Sigmoid colon (tissue), 7 donors: ENCODE measurements at places on chromosomes 12 and 14. TPM values are rescaled to one million over a fixed set of nuclear protein-coding genes. Genes with fewer than 3 reads are reported as not detected.

GRCh38 chr12:30965613-30965985 is 39.1 kb downstream of the TSPAN11 start:
- no peak for DNase-seq

The SERPINA6 gene
- total RNA-seq = not detected

The POMT2 gene
- total RNA-seq = 15.6 TPM

The OVCH1 gene
- 0.16 TPM for total RNA-seq

- DNase-seq = no peak
Observed at GRCh38 chr14:55070981-55071411, 19.5 kb downstream of the MAPK1IP1L start.

The RNASE7 gene
- total RNA-seq = not detected

GRCh38 chr14:35687335-35687939 is 121.7 kb downstream of the RALGAPA1 start:
- no peak for DNase-seq

The PKP2 gene
- 1.4 TPM for total RNA-seq

The CS gene
- 95.2 TPM for total RNA-seq

DNA sequence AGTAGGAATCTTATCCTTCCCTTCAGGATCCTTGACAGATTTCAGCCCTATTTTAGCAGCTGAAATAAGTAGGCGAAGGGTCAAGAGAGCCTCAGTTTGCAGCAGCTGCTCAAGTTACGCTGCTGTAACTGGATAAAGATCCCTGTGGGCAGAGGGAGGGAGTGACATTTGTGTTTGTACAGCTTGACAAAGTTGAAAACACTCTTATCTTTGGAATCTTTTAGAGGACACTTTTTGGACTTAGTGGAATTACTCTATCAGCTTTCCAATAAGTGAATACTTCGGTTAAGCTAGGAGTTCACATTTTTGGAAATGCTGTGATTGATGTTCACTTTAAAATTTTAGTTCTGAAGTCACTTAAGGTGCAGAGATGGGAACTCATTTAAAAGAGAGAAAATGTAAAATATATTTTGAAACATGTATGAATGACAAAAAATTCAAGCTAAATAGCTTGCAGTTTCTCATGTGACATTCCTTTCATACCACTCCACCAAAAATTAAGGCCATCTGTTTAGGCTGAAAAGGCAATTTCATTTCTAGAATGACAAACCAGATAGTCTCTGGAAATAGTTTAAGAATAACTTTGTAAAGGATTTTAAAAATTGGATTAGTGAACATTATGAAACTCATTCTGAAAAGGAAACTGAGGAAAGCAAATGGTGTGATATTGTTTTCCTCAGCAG is 55.2 kb downstream of the SLC38A4 start:
- no peak for DNase-seq

The EXD2 gene
- 16.4 TPM for total RNA-seq

DNA sequence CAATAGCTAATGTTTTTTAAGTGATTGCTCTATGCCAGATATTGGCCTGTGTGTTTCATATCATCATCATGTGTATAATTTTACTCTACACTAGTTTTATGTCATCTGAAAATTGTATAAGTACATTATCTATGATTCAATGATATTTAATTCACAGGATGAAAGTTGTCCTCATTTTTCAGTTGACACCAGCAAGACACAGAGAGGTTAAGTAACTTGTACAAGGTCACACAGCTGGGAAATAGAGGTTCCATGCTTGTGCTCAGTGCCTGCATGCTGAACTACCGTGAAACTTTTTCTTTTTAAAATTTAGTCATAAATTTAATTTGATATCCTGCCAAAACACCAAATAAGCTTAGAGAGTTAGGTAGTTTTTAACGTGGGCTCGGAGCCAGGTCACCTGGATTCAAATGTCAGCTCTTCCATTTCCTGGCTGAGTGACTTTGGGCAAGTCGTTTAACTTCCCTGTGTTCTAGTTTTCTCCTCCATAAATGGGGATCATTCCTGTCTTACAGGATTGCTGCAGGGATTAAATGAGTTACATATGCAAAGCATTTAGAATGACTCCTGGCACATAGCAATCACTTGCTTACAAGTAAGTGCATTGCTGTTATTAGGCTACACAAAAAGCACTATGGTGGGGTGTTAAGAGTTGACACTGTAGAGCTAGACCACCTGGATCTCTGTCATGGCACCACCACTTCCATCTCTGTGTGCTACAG is 183.9 kb downstream of the ETV6 start:
- no peak for DNase-seq

- no peak for DNase-seq
Observed at GRCh38 chr14:29553427-29553826, 374.2 kb downstream of the PRKD1 start.

- DNase-seq = no peak
Observed at GRCh38 chr12:124481772-124482566, 85.4 kb downstream of the NCOR2 start.

The SMCO2 gene
- total RNA-seq = not detected

The NR1H4 gene
- not detected for total RNA-seq

The KRT83 gene
- total RNA-seq = not detected
